Stimulated activated CD4-positive, alpha-beta T cell treated with anti-CD3 and anti-CD28 coated beads, TNF-alpha, amount 100 ng/mL, for 1 hour (primary cell): ENCODE measurements at places on chromosomes 3 and 15.

DNA sequence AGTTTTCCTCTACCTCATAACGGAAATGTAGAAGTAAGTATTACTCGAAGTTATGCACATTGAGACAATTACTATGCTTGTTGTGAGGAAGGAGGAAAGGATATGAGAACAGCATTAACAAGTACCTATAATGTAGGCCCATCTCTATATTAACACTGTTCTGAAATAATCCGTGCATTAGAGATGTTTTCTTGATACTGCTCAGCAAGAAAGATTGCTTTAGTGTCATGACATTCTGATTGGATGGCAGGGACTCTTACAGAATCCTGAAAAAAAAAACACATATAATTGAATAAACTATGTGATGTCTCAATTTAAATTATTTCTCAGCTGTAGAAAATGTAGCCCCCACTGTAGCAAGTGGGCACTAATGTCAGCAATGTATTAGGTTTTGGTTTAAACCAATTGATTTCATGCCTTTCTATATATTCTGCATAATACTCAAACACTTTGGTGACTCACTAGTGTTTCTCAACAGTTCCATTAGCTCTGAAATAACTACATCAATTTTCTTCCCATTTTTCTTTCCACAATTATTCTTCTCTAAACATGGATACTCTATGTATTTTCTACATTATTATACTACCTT lies 598.3 kb upstream of the BCHE start:
- DNase-seq, result no peak

DNA sequence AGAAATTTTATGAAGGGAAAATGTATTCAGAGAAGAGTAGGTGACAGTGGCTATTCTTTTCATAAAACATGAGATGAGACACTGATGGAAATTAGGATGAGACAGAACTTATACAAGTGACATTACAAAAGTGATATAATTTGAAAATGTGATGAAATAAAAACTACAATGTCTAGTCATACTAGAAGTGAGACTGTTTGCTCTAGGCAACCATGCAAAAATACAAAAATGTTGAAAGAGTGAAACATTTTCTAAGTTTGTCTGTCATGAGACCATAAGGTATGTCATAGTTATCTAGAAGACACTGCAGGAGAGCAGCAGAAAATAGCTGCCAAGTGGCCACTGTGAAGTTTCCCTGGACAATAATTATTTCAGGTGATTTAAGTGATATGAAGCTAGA lies 459.5 kb downstream of the DIPK2A start:
- no peak for DNase-seq

GRCh38 chr3:71041371-71041770 lies 542.2 kb downstream of the FOXP1 start:
- no peak for DNase-seq

DNA sequence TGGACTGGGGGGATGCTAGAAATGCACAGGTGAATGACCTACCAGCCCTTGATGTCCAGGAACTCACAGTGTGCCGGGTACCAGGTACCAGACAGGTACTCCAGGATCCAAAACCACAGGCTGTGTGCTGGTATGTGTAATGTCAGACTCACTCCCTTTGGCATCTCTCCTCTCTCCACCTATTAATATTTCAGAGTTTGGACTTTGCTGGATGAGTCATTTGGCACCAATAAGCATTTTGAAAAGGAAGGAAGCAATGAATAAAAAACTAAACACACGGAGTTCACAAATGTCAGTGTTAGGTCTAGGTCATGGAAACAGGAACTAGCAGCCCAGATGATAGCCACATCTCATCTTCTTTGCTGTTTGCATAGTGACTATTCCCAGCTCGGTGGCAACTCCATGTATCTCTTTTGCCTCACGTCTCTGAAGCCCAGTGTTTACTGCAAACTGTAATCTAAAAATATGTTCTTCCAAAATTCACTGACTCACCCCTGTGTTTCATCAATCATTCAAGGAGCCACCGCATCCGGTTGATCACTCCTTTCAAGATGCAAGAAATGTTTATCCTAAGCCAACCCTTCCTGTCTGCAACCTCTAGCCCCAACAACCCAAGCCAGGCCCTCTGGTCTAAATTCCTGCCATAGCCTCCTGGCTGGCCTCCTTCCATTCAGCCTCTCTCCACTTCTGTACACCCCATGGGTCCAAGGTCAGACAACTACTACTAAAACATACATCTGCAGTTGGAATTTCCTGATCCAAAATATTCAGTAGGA lies 8.4 kb downstream of the ITGB5 start:
- DNase-seq, result no peak

GRCh38 chr3:60835796-60836195 lies 415.5 kb downstream of the FHIT start:
- DNase-seq, result no peak

DNA sequence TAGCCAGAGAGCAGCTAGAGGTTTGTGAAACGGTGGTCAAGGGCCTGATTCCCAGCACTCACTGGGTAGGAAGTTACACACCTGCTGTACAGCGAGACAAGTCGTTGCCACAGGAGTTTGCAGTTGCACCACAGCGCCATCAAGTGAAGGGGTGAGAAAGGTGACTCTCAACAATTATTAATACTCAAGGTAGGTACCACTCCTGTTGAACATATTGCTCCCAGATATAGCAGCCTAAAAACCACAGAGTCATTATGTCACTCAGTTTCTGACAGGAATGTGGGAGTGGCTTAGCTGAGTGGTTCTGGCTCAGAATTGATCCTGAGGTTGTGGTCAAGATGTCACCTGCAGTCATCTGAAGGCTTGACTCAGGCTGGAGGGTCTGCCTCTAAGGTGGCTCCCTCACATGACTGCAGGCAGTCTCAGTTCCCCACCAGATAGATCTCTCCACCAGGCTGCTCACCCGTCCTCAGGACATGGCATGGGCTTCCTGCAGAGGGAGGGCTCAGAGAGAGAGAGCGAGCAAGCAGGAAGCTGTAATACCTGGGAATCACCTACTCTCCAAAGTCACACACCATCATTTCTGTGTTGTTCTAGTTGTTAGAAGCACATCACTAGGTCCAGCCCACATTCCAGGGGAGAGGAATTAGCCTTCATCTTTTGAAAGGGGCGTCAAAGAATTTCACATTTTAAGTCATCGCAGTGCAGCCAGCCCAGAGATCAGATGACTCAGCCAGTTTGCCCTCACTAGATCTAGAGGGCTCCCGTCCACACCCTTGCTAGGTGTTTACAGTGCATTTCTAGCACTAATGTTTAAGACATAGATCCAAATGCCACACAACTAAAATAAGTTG lies 17.0 kb upstream of the ANO10 start:
- DNase-seq, result no peak

- DNase-seq, result no peak
Measured at GRCh38 chr3:41673650-41674049, 288.3 kb downstream of the ULK4 start.

DNA sequence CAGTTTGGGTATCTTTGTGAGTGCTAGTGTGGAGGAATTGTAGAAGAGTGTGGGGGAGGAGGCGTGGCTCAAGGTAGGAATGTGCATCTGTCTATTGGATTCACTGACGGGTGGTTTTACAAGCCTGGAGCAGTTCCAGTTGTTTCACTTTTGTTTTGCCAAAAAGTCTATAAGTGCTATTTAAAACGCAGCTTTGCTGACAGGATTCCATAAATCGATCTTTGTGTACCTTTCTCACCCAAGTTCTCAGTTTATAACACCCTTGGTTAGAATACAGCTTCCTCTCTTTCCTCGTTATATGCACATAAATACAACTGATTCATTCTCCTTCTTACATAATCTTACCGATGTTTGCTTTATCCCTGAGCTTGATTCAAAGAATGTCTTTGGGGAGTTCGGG lies 123.2 kb upstream of the UBE2E2 start:
- no peak for DNase-seq

GRCh38 chr15:58392611-58393161 lies 39.1 kb upstream of the LIPC start:
- DNase-seq, result no peak

DNA sequence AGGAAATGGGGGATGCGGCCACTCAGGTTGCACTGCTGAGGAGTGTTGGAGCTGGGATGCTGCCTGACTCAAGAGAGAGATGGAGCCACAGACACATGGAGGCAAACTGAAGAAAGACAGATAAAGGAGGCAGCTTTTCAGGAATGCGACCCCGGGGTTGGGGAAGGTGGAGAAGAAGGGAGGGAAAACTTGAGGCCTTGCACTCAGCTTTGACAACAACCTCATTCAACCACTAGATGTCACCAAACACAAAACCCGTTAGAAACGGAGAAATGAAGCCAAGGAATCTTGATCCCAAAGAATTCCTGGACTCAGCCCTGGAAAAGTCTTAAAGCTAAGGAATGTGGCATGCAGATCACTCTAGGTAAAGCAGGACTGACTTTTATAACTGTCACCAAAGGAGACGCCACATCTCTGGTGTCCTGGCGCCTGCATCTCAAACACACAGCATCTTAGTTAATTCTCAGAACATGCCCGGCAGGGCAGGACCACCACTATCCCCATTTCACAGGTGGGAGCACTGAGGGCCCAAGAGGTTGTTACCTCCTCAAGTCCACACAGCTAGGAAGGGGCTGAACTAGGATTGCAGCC lies 59.6 kb upstream of the LMCD1 start:
- no peak for DNase-seq

- DNase-seq, result no peak
Measured at GRCh38 chr3:123054109-123054778, 12.6 kb upstream of the PDIA5 start.

- DNase-seq, result no peak
Measured at GRCh38 chr15:89829161-89829560, 14.5 kb upstream of the ANPEP start.

GRCh38 chr3:123123716-123124616 lies 57.1 kb downstream of the PDIA5 start:
- DNase-seq, result no peak

DNA sequence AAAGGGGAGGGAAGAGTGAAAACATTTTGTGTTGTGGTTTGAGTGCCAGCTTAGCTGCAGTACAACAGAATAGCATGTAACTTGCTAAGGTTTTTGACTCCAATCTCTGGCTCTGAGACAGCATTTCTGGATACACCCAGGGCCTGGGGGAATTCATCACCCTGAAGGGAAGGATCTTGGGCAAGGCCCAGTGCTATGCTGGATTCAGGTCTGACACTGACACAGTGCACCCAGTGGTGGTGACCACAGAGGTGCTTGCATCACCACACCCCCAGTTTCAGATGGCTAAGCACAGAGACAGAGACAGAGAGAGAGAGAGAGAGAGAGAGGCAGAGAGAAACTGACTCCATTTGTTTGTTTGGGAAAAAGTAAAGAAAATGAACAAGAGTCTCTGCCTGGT lies 74.1 kb upstream of the KBTBD8 start:
- no peak for DNase-seq

DNA sequence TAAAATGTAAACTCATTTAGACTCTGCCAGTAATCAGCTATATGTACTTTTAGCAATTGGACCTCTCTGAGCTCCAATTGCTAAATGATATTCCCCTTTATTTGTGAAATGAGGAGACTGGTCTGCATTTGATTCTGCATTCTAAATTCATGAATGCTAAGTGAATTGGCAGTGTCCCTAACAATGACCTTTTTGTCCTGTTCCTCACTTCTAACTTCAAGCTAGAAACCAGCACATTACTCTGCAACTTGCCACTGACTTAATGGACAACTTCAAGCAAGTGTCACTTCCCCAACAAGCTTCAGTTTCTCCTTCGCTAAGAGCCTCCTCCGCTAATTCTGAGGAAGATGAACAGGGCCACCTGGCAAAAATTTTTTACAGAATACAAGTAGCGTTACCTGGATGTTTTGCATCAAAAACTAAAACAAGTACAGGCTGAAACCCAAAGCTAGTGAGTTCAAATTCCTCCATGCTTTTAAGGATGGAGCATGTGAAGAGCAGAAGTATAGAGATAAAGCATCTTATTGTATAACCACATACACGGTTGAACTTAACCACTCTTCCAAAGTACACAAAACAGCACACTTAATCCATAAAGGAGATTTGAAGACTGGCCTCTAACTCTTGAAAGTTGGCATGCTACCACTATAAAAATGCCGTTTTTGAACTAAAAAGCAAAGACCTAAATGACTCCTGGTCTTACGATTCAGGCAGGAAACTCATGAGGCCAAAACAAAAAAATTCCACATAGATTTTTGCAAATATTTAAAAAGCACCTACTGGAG lies 207.6 kb downstream of the MAGI1 start:
- DNase-seq, result no peak

GRCh38 chr3:123081718-123082369 lies 15.0 kb downstream of the PDIA5 start:
- DNase-seq, result no peak

- no peak for DNase-seq
Measured at GRCh38 chr3:152496286-152496685, 227.6 kb downstream of the MBNL1 start.

DNA sequence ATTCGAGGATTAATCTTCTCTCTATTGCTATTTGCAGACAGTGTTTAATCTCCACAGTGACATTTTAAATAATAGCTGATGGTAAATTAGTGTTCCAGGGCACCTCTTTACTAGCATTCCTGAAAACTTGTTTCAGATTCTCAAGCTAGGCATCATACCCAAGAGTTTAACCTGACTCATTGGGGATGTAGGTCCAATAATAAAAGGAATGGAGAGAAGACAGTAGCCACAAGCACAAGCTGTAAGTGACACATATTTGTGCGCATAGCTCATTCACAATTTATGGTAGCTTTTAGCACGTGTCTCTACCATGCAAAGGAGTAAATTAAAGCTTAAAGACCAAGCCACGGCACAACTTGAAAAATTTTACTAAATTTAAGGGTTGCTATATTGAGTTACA lies 171.3 kb upstream of the FAM3D start:
- DNase-seq, result no peak

GRCh38 chr3:35638980-35639253 lies 408 bp upstream of the ARPP21 start:
- DNase-seq, result no peak

GRCh38 chr15:70049701-70050301 lies 47.9 kb downstream of the TLE3 start:
- DNase-seq, result no peak

DNA sequence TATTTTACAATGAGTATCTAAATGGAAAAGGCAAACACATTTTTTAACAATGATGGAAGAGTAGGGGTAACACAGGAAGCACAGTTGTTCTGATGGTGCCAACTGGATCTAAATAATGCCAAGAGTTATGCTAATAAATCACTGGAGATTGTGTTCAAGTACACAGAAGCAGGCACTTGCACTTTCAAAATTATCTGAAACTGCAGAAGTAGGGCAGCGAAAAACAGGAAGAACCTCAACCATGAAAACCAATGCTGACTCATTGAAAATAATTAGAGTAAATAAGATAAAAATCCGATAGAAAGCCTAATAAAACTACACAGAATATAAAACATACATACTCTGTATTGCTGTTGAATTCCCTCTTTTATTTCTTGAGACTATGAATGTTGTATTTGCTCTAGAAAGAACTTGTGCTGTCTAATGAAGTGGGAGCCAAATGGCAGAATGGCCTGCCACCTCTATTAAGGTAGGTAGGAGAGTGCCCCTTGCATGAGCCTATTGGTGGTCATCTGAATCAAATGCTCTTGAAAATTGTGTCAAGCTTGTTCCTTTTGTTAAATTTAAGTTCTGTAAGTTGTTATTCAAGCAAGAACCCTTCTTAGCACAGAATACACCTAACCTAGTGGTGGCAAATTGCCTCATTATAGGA lies 93.7 kb downstream of the ABI3BP start:
- no peak for DNase-seq
